ENCODE measurements at places on chromosomes 16 and 17.

DNA sequence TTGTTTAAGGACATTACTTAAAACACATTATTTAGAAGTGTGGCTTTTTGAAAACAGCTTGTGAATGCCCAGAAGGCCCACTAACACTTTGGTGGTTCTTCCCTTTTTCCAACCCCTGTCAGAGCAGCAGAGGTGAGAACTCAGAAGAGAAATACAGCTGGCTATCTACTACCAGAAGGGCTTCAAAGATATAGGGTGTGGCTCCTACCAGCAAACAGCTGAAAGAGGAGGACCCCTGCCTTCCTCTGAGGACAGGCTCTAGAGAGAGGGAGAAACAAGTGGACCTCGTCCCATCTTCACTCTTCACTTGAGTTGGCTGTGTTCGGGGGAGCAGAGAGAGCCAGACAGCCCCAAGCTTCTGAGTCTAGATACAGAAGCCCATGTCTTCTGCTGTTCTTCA lies 6.9 kb upstream of the RAPGEFL1 start:
- no peak for DNase-seq

DNA sequence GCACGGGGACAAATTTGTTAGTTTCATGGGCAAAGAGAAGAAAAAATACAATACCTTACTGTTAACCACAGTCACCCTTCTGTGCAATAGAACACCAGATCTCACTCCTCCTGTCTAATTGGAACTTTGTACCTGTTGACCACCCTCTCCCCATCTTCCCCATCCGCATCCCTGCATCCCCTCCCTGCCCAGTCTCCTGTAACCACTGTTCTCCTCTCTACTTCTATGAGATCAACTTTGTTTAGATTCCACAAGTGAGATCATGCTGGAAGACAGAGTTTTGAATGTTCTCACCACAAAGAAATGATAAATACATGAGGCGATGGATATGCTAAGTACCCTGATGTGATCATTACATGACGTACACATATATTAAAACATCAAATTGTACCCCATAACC lies 47.7 kb downstream of the CLEC16A start:
- no peak for DNase-seq

- peak; percentile 36 for DNase-seq
These were observed 1.3 kb upstream of the ACTG1 start for GRCh38 chr17:81513753-81514488.

GRCh38 chr17:39606434-39607056 lies 1.2 kb downstream of the NEUROD2 start:
- DNase-seq = no peak

DNA sequence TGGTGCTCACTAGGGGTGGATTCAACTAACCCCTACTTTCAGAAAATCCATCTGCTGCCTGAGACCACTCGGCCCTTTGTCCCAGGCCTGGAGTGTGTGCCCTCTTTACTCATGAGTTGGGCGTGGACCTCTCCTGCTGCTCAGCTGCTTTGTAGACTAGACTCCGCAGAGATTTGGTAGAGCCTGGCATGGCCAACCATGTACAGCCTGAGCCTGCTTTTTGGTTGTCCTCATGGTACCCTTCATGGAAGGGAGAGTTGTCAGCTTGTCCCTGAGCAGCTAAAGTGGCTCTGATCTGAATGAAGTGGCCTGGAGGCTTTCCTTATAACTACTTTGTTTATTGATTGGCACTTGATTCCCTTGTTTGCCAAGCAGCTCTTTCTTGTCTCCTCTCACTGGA lies 1.5 kb downstream of the EDC4 start:
- DNase-seq = no peak

DNA sequence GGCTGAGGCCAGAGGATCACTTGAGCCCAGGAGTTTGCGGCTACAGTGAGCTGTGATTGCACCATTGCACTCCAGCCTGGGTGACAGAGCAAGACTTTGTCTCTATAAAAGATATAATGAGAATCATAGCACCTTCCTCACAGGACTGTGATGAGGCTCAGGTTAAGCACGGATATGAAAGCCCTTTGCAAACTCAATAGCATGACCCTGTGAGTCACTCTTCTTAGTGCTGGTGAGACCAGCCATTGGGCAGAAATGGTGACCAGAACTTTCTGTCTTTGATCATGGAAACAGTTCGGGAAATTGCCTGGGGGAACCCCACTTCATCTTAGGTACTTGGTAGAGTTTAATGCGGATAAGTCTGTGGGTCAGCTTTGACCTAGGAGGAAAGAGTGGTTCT lies 144.2 kb downstream of the PRKCB start:
- DNase-seq = no peak

DNA sequence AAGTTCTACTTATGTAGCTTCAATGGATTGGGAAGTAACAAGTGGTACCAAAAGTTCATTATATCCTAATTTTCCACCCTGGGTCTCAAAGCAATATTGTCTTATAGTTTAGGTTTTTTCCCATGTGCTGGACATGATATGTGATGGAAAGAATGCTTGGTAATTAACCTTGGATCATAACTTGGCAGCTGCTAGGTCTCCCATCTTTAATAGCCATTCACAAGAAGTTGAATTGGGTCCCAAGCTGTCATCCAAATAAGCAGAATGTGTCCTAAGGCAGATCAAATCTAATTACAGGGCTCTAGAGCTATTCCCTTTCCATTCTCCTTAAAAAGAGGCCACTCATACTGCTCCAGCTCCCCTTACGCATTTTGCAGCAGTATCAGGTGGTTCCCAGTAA lies 44.7 kb upstream of the KCNJ16 start:
- no peak for DNase-seq

GRCh38 chr16:19301931-19302330 lies 16.4 kb downstream of the CLEC19A start:
- no peak for DNase-seq

GRCh38 chr16:58177353-58177710 lies 20.6 kb downstream of the CSNK2A2 start:
- no peak for DNase-seq

- DNase-seq = no peak
These were observed 64.8 kb downstream of the CLEC16A start for GRCh38 chr16:11009027-11009755.

DNA sequence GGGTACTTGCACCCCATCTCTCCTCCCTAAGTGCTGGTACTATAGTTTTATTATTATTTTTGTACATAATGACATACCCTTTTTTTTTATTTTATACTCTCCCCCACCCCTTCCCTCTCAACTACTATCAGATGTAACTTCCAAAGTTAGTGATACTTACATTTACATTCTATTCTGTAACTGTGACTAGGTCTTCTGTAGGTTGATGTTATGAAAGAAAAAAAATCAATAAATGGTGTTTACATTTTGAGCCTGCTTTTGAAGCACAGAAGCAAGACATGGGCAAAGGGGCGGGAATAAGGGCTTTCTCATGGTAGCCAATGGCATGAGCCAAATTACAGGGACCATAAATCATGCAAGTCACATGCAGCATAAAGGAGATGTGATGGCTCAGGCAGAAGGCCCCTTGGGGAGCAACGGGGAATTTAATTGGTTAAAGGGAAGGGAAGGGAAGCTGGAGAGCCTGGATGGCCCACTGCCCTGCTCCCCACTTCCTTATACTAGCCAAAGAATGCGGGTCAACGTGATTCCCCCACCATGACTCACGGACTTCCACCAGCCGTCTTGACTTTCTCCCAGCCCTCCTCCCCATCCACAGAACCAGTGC lies 2.4 kb upstream of the ACSF2 start:
- DNase-seq = peak; percentile 72

Measured in renal cortical epithelial cell (primary cell).